ENCODE measurements at places on chromosomes 6 and 20.

DNA sequence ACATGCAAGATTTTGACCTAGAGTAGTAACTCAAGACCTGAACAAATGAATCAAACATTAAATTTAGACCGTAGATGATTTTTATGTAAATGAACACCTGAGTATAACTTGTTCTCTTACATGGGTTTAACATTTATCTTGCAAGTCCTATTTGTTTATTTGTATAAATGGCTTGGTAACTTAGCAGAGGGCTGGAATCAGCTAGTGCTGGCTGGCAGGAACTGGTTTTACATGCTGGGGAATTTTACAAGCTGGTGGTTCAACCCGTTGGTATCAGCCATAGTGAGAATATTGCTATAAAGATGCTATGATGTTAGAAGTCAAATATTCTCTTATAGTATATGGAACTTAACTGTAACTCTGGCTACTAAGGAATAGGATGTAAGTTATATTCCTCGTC lies 8.9 kb downstream of the SLC22A2 start:
- DNase-seq = no peak

DNA sequence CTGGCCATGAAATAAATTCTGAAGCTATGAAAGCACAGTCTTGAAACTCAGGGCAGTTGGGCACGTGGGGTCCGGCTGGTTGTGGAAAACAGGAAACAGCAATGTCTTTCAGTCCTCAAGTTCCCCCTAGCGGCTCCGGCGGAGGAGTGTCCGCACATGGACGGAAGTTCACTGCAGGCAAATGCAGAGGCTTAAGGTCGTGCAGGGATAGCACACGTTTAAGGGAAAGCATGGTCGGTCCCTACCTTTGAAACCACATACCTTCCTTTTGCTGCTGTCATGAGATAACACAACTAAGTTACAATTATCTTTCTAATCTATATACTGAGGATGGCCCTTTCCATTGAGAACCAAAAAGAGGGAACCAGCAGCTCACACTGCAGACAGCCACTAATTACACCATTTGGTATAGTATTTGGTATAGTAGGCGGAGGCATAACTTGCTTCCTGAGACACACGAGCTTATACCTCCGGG lies 52.6 kb upstream of the NFATC2 start:
- DNase-seq = peak; percentile 87

- no peak for DNase-seq
Measured at GRCh38 chr20:43727980-43728590, 1.3 kb upstream of the GTSF1L start.

GRCh38 chr6:19713411-19713810 lies 123.8 kb upstream of the ID4 start:
- no peak for DNase-seq

DNA sequence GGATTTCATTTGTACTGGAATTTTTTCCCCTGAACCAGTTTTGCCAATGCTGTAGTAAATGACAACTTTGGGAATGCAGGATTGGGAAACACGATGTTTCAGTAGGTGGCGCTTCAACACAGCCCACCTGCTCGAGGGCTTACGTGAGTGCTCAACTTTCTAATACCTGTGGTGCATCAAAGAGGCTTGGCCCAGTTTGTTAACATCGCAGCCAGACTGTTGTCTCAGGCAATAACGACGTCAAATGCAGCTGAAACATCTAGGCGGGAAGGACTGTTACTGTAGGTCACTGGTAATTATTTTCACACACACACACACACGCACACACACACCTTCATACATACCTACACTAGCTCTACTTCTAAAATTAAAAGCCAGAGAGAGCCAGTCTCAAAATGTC lies 815.5 kb upstream of the SLC35B3 start:
- DNase-seq = peak; percentile 4

DNA sequence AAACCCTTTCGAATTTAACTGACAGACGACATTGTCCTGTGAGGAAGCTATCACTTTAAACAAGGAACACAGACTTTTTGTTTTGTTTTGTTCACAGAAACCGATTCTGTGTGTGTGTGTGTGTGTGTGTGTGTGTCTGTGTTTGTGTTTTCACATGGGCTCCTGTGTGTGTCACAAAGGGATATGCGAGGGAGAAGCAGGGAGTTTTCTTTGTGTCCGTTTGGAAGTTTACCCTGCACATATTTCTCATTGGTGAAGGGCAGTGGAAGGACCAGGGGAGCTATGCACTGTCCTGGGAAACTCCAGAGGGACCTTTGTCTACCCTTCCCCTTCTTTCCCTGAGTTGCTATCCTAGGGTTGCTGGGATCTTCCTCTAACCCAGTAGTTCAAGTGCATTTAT lies 17.7 kb downstream of the POM121L2 start:
- no peak for DNase-seq

- DNase-seq = no peak
Measured at GRCh38 chr6:166751051-166751595, 124.1 kb upstream of the RPS6KA2 start.

- DNase-seq = no peak
Measured at GRCh38 chr6:136370988-136371728, 81.5 kb upstream of the BCLAF1 start.

DNA sequence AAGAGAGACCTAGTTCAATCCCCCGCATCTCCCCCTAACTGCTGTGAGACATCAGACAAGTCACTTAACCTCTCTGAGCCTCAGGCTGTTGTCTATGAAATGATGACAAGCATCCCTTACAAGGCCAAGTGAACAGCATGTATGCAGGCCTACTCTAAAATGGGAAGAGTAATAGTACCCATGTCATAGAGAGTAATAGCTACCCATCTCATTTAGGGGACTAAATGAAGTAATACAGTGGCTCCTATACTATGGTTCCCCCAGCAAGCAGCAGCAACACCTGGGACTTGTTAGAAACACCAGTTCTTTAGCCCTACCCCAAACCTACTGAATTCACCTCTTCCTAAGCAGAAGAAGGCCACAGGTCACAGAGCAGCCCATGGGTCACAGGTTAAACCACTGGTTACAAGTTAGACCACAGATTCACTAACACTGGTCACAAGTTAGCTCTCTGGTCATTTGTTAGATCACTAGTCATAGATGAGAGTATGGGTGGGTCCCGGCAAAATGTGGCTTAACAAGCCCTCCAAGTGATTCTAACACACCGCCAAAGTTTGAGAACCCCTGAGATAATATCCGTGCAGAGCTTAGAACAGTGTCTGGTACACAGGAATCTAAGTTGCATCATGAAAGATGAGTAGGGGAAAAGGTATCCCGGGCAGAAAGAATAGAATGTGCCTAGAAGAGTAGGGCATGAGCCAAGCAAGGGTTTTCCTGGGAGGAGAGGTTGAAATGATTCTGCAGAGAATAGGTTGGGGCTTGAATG lies 1.4 kb downstream of the DEFB124 start:
- no peak for DNase-seq

GRCh38 chr6:42046464-42047212 lies 3.7 kb upstream of the TAF8 start:
- peak; percentile 55 for DNase-seq

GRCh38 chr6:151036869-151037680 lies 171.6 kb downstream of the MTHFD1L start:
- no peak for DNase-seq

DNA sequence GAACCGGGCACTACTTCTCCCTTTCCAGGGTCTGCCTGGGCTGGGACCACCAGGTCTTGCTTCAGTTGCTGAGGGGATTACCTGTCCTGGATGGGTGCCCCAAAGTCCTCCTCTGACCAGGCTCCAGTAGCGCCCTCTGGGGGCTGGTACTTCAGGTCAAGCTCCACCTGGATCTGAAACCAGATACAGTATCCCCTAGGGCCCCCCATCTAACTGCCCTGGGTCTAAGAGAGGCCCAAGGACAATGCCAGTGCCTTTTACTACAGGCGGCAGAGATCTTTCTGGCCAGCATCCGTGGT lies 11.2 kb upstream of the SPAG4 start:
- peak; percentile 54 for DNase-seq

DNA sequence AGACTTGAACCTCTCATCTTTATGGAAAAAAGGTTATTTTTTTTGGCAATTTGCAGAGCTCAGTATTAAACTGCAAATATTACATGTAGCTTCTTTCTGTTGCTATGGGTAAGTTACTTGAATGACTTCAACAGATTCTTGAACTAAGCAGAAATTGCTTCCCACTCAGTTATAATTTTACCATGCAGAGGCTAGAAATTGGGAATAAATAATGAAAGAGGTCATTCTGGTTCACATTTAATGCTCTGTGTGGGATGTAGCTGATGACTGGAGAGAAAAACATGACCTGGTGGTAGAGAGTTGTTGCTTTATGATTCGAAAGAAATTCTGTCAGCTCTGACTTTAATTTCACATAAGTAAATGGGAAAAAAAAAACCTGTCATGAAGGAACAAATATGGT lies 16.8 kb upstream of the ADGB start:
- no peak for DNase-seq

DNA sequence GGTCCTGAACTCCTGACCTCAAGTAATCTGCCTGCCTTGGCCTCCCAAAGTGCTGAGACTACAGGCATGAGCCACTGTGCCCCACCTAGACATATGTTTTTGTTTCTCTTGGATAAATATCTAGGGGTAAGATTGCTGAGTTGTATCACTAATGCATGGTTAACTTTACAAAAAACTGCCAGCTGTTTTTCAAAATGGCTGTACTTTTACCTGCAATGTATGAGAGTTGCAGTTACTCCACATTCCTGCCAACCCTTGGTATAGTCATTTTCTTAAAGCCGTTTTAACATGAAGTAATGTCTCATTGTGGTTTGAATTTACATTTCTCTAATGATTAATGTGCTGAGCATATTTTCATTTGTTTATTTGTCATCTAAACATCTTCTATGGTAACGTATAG lies 289.7 kb downstream of the UTRN start:
- no peak for DNase-seq

- no peak for DNase-seq
Measured at GRCh38 chr20:40720826-40721225, 31.8 kb upstream of the MAFB start.

DNA sequence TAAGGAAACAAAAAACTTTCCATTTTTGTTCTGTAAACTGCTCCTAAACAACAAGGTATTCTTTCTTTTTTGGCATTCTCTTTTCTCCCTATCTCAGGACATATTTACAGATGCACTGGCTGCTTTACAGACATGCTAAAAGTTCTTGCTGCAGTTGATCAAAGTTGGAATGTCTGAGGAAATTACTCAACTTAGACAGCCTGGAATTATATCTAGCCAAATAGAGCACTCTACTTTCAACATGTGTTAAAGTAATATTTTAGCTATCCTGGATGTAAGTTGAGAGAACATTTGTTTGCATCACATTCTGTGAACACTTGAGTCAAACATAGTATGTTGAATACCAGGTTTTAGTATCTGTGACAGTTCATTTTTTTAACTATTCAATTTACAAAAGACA lies 24.8 kb downstream of the TASP1 start:
- DNase-seq = no peak

GRCh38 chr6:1380625-1381427 lies 8.6 kb upstream of the FOXF2 start:
- no peak for DNase-seq

DNA sequence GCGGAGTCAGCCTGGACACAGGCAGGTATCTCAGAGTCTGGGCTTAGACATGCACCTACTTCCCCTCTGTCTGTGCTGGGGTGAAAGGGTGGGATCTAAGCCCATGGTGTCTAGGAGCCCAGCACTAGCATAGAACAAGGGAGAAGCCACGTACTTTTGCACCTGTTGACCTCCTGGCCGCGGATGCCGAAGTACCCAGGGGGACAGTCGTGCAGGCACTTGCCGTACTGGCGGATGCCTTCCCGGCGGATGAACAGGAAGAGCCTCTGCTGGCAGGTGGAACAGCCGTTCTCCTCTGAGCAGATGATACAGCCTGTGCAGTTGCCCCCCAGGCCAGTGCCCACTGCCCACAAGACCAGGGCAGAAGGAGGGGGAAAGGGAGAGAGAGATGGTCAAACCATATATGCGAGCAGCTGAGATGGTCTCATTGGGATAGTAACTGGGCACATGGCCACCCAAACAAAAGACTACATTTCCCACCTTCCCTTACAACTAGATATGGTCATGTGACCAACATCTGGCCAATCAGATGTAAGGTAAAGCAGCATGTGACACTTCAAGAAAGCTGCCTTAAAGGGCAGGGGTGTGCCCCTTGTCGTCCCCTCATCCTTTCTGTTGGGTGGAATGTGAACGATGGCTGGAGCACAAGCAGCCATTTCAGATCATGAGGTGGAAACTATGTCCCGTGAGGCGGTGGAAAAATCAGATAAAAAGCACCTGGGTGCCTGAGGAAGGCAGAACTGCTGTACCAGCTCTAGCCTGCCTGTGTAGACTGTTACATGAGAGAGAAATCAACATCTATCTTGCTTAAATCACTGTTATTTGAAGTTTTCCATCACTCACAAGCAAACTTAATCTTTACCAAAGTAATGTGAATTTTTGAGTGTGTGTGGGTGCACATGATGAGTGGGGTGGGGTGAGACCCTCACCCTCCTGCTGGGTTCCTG lies 34.0 kb downstream of the RSPO4 start:
- DNase-seq = peak; percentile 69

DNA sequence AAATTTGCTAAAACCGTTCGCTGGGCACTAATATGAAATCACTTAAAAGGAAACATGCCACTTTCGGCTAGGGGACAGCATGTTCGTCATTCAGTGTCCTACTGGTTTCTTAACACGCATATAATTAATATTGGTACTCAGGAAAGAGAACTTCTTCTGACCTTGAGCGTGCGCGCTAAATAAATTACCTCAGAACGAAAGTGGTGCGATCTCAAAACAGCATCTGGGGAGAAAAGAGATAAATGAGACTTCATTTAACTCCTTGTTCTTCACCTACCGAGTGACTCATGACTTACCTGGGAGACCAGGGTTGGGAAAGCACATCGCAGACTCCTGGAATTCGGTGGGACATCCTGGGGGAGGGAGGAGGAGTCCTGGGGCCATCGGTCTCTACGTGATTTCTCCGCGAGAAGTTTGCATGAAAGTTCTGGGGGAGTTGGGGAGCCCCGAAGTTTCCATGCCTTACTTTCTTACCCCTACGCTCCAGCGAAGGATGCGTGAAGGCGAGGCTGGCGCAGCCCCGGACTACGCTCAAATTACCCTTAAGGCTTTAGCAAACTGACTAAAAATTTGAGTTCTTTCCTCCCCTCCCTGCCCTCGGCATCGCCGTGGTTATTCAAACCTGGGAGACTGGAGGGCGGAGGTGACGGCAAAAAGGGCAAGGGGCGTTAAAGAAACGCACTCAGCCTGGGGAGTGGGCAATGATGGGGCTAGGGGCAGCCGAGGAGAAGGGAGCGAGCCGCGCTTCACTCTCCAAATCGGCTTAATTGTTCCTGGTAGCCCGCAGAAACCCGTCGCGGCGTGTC lies 1.1 kb upstream of the BEND6 start:
- DNase-seq = peak; percentile 44

- no peak for DNase-seq
Measured at GRCh38 chr20:7497985-7498384, 442.3 kb downstream of the HAO1 start.

- DNase-seq = peak; percentile 60
Measured at GRCh38 chr6:152952866-152953509, 29.9 kb downstream of the FBXO5 start.

Data from K562 (cell line).